ENCODE measurements at places on chromosomes 4 and X.
A peak's percentile ranks its signal among the peaks of the same experiment; 100 is the strongest.

GRCh38 chr4:54082168-54082567 is 17.8 kb upstream of the CHIC2 start:
- DNase-seq = no peak

GRCh38 chr4:90328558-90328957 is 201.4 kb downstream of the CCSER1 start:
- DNase-seq = no peak

DNA sequence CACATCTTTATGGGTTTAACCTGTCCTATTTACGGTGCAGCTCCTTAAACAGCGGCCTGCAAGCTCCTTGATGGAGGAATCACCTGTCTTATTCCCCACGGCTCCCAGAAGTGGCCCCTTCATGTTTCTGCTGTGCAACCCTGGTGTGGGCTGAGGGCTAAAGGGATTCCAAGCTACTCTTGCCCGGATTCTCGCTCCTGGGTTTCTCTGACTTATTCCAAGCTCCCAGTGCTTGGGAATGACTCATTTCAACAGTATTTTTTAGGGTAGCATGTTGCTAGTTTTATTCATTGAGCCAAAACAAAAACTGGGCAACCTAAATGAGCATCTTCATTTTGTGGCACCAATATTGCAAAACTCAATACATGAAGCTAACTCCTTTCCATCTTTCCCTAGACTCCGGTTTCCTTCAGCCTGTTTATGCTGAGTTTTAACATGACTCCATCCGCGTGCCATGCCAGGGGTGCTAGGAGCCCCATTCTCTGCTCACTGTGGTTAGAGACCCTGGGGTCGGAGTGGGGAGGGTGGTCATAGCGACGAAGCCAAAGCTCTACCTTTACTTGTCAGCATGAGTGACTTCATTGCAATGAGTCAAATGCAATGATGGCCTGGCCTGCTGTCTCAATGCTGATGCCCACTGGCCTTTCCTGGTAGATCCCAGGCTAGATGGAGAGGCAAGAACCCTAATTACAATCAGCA is 349.7 kb downstream of the NR3C2 start:
- no peak for DNase-seq

DNA sequence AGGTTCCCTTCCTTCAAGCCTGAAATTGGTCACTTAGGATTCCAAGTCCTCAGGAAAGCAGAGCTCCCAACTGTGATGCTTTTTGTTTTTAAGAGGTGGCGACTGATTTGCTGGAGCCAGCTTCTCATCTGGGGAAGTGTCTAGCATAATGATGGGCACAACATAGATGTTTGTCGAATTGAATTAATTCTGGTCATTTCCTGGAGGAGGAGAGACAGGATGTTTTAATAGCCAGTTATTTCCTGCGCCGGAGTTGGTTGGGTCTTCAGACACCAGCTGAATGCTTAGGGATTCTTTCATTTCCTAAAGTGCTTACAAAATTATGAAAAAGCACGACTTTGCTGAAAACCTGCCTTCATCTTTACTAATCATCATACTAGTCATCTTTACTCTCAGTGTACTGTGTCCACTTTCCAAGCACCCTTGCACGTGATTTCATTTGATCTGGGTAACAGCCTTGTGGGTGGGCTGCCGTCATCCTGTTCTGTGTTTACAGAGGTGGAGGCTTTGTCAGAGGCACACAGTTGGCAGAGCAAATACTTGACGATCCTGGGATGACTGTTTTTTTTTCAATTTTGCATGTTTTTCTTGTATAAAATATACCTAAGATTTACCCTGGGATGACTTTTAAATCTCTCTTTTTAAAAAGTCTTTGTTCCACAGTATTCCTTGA is 49.5 kb downstream of the RGS12 start:
- DNase-seq = no peak

- DNase-seq = no peak
These were observed 60.9 kb downstream of the CAMK2D start for GRCh38 chr4:113700602-113701150.

DNA sequence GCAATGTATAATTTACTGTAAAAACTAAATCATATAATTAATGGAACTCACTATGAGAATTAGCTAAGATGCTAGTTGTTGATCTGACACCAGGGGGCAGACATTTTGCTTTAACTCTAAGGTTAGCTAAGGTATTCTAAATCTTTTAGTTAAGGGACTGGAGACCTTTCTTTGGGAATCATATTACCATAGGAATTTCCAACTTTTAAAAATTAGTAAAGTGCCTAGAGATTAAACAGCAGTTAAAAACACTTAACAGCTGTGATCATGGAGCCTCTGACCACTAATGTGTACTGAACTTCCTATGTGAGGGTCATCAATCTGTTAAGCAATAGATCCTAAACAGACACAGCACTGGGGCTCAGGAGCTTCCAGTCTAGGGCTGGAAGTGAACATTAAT is 226.6 kb downstream of the NSUN7 start:
- DNase-seq = peak; percentile 7

- DNase-seq = no peak
These were observed 130.3 kb downstream of the TBL1X start for GRCh38 chrX:9595174-9595573.

DNA sequence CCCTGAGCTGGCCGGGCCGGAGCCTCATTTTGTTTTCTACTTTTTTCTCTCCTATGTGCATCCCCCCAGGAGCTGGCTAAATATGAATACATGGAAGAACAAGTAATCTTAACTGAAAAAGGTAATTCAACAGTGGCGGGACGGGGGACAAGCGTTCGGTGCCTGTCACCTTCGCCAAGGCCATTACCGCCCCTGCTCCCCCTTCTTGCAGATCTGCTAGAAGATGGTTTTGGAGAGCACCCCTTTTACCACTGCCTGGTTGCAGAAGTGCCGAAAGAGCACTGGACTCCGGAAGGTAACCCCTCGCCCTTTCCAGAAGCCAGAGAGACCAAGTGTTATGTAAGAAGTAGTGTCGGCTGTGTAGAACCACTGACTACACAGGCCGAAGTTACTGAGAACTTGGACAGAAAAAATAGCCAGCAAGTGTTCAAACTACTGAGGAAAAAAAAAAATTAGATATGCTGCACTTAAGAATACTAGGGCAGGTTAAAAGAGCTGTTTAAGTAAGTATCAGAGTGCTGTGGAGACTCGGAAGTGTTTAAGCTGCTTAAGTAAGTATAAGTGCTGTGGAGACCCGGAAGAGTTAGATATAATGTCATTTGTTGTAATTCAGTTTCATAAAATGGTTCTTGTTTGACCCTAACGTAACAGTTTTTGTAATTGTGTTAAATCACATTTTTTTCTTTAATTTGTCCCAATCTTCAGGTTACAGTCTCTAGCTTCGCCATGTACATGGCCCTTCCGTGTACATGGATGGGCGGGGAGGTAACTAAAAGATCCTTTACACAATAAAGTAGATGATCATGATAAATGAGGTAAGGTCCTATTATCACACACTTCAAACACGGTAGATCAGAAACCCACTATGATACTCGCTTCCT is 856 bp downstream of the SAT1 start:
- no peak for DNase-seq
